ENCODE measurements at places on chromosomes 16 and 17.

DNA sequence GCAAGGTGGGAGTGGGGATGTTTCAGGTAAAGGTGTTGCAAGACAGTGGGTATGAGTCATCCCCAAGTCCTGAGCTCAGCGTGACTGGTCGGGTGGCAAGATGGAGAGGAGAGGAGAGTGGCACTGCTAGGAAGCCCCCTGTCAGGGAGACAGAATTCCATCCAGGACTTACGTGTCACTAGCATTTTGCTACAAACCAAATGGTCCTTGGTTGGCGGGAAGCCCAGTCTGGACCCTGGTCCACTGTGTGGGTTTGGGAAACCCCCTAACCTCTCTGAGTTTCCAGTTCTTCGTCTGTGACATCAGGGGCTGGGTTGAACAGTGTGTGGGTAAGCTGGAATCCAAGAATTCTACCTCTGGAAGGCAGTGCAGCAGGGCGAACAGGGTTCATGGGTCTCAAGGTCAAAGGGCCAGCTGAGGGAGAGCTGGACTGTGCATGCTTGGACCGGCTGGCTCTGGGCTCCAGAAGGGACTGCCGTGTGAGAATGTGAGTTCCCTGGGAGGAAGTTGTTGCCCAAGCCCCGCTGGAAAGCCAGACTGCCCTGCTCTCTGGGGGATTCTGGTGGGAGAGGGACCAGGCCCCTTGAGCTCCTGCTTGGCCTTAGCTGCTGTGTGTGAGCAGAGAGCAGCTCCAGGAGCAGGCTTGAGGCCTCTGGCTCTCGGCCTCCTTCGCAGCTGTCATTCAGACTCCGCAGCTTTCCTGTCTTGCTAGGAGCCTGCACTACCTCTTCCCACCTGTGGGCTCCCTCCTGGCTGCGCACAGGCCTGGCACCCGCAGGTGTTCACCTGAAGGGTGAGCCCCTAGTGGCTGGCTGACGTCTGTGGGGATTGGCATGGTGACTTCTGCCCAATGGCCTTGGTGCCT lies 84.6 kb downstream of the NT5M start:
- DNase-seq = no peak

- DNase-seq = no peak
Measured at GRCh38 chr17:69593351-69593715, 178.8 kb downstream of the MAP2K6 start.

- no peak for DNase-seq
Measured at GRCh38 chr17:77392376-77393273, 251.9 kb downstream of the SEC14L1 start.

DNA sequence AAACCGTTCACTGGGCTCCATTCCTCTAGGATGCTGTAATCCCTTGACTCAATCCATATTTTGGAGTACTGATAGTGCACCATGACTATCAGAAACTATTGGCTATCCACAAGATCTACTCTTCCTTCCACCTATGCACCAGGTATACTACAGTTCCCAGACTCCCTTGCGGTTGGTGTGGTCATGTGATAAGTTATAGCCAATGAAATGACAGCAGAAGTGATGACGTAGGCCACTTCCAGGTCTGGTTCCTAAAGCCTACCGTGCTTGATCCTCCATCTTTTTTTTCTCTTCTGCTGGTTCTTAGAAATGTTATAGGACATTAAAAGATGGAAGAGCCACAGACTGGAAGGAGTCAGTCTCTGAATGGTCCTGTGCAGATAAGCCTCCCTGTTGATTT lies 278.8 kb upstream of the C16orf82 start:
- DNase-seq = no peak

DNA sequence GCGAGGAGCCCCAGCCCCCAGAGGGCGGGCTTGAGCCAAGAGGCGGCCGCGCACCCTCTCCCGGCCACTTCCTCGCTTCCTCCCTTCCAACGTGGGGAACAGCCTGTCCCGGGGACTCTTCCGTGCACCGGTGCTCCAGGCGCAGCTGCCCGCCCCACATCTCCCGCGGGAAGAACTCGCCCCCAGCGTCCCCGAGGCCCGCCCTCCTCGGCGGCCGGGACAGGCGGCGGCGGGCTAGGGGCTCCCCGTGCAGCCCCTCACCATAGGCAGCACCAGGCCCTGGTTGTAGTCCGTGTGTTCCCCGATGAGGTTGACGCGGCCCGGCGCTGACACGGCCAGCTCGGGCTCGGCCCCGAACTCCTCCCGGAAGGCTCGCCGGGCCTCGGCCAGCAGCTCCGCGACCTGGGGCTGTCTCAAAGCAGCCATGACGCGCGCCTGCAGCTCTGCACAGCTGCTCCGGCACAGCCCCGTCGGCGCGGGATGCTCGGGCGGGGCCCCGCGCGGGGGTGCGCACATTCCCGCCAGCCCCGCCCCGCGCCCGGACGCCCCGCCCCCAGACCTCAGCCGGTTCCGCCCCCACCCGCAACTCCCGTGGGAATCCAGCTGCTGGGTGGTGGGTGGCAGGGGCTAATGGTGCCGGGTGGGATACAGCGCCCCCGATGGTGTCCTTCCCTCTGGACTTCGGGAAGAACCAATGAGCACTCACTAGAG lies at the start of gene GALK1:
Gene GALK1 (minus strand): TSS at position 482 of the 711 bp plus-strand sequence. CDS start 56 bp downstream, at position 426.
- peak; percentile 77 for DNase-seq

GRCh38 chr16:74497761-74498160 lies 76.5 kb upstream of the CLEC18B start:
- no peak for DNase-seq

GRCh38 chr17:80980397-80981061 lies 11.1 kb upstream of the CHMP6 start:
- no peak for DNase-seq

- DNase-seq = no peak
Measured at GRCh38 chr16:54996186-54996585, 65.5 kb downstream of the IRX5 start.

DNA sequence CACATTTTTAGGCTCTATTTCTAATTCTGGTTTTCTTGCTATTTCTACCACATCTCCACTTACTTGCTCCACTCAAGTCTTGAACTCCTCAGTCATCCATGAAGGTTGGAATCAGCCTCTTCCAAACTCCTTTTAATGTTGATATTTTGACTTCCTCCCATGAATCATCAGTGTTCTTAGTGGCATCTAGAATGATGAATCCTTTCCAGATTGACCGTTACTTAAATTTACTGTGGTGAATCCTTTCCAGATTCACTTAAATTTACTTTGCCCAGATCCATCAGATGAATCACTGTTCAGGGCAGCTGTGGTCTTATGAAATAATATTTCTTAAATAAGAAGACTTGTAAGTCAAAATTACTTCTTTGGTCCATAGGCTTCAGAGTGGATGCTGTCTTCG lies 32.4 kb downstream of the CLTC start:
- DNase-seq = no peak

DNA sequence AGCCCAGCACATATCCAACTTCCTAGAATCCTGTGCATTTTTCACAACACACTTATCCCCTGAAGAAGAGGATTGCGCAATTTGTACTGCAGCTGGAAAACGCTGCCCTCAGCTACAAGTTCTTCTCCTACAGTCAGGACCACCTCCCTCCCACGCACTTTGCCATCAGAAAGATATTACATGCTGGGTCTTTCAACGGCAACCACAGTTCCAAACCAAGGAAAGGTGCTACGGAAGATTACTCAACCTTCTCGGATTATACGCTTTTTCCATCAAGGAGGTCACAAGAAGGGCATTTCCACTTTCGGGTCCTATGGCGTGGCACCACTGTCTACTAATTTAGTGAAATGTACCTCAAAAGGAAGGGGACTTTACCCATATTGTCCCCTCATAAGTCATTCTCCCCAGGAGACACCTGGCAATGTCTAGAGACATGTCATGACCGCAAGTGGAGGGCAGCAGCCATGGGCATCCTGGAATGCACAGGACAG lies 35.2 kb downstream of the USP7 start:
- DNase-seq = no peak

GRCh38 chr17:77601054-77601979 lies 357.2 kb upstream of the TNRC6C start:
- no peak for DNase-seq

DNA sequence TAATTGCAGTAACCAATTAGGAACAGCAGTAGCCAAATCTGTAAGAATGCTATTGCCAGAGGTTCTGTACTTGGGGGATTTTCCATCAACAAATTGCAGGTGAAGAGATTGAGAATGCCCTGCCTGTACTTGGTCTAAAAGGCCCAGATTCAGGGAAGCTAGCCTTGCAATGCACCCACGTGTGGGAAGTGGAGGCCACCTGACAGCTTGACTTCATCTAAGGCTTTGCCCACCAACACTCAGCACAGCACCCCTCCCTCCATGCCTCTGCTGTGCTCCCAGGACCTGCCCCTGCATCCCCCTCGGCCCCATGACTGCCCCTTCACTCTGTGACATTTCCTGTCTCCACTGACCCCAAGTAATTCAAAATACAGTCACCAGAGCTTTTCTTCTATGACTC lies 79.1 kb upstream of the CDH5 start:
- no peak for DNase-seq

- DNase-seq = no peak
Measured at GRCh38 chr16:12898551-12898950, 2.8 kb upstream of the SHISA9 start.

GRCh38 chr17:34434052-34434451 lies 71.0 kb upstream of the CCL1 start:
- DNase-seq = no peak

- no peak for DNase-seq
Measured at GRCh38 chr17:61415374-61416210, 15.9 kb downstream of the TBX2 start.

DNA sequence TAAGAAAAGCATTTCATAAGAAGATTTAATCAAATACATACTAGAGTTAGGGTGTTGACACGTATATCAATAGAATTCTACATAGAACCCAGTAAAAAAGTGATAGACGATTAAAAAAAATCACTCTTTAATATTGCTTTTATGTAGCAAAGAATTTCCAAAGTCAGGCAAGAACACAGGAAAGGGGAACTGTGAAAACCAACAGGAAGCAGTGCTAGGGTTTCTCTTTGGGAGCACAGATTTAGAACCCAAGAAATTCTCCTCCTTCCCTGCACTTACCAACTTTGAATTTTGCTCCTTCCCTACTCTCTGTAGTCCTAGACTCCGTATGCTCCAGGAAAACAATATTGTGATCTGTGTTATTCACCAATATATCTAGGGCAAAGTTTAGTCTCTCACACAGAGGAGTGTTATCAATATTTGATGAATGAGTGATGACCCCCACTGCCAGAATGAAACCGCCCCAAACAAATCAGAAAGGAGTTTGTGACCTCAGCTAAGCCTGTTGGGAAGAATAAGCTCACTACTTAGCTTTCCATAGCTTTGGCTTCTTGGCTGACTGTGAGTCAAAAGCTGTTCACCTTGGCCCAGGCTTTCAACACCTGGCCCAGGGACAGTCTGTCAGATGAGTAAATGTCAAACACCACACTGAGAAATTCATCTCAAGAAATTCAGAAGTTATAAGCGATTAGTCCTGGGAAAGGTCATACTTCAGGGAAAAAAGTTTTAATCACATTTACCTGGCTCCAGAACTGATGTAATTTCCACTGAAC lies 8.6 kb downstream of the RFWD3 start:
- no peak for DNase-seq

DNA sequence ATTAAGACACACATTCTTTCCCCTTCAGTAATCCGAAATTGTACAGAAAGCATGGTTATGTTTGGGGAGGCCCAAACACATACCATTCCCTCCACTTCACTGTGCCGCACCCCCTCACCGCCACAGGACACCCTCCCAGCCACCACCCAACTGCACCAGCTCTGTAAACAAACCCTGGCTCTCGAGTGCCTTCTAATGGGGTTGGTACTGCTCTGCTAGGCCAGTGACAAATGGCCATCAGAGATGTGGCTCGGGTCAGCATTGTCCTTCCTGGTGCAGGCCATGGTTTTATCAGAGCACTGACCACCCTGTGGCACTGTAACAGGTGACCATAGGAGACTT lies 24.0 kb upstream of the SREBF1 start:
- DNase-seq = no peak

- no peak for DNase-seq
Measured at GRCh38 chr16:24023621-24024020, 187.8 kb downstream of the PRKCB start.

GRCh38 chr17:74822939-74823367 lies 36.7 kb downstream of the GRIN2C start:
- DNase-seq = no peak

- DNase-seq = no peak
Measured at GRCh38 chr16:62870554-62870953, 834.3 kb upstream of the CDH8 start.

DNA sequence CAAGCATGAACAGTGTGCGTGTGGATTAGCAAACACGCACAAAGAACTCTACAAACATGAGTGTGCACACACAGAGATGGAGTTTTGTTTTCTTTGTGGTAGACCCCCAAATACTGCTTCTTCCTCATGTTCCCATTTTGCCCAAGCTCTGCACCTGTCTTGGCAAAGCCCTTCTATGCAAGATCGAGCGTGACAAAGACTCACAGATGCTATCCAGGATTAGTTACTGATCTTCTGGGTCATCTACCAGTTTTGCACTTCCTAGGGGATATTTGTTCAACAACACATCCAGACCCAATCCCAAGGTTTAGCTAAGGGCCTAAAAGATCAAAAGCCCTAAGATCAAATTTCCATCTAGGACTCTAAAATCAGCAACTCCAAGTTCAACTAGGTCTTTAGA lies 16.0 kb downstream of the LRRC36 start:
- no peak for DNase-seq

- no peak for DNase-seq
Measured at GRCh38 chr16:50360779-50361178, 8.0 kb downstream of the BRD7 start.

DNA sequence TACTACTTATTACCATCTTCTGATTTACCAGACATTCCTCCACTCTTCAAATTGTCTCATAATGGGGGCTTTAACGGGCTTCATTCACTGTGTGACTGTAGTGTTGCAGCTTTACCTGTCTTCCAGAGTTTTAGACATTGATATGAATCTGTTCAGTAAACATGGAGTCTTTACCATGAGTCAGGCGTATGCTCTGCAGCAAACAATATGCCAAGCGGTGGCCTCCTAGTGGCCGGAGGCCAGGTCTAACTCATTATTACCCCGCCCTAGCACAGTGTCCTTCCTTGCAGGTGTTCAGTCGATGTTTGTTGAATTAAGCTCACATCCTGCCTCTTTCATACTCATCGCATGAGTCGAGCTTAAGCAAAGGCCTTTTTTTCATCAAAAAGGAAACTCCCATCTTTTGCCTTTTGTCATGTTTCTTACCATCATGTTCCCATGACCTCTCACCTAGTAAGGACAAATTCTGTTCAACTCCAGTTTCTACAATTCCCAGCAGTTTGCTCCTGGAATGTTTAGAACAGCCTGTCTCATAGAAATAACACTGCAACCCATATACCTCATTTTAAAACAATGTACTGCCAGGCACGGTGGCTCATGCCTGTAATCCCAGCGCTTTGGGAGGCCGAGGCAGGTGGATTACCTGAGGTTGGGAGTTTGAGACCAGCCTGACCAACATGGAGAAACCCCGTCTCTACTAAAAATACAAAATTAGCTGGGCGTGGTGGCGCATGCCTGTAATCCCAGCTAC lies 39.4 kb downstream of the TUBD1 start:
- peak; percentile 51 for DNase-seq

- DNase-seq = no peak
Measured at GRCh38 chr17:29216856-29217255, 29.8 kb upstream of the CRYBA1 start.

Data from activated T-cell treated with anti-CD3 and anti-CD28 coated beads, Interleukin-2, amount 50 U/mL, for 1 hour (primary cell).